AG20443 (cell line): ENCODE measurements at places on chromosomes 4 and X.

GRCh38 chrX:153635388-153635787, 11.6 kb upstream of the DUSP9 start:
- no peak for DNase-seq

GRCh38 chrX:91434351-91435168, at the start of gene PABPC5:
Gene PABPC5, plus strand, starts transcription at chrX:91434839. Its CDS starts 739 bp downstream, at chrX:91435578.
- DNase-seq, result peak; percentile 87

- DNase-seq, result no peak
These were observed 82.8 kb downstream of the USP46 start for GRCh38 chr4:52576326-52576725.

- no peak for DNase-seq
These were observed 49.6 kb downstream of the LAMP2 start for GRCh38 chrX:120419463-120419862.
